Subcutaneous preadipocyte (primary cell): ENCODE measurements at places on chromosomes 5 and 9. TPM values are rescaled to one million over a fixed set of nuclear protein-coding genes. Genes with fewer than 3 reads are reported as not detected.

Gene IFNA10
- not detected in 2 replicates for total RNA-seq

Gene STRBP
- 2.2 and 2.9 TPM in 2 replicates for total RNA-seq

Gene IFNA4
- not detected in 2 replicates for total RNA-seq

Gene PTPRD
- total RNA-seq = 7.2 and 18.4 TPM in 2 replicates
